ENCODE measurements at places on chromosomes 7 and 10. TPM values are rescaled to one million over a fixed set of nuclear protein-coding genes. Genes with fewer than 3 reads are reported as not detected.

Gene DTX2
- polyA plus RNA-seq: 37.5 TPM

Gene GSDME
- polyA plus RNA-seq: 3.4 TPM

Gene GJD4
- not detected for polyA plus RNA-seq

Gene IL6
- 0.95 TPM for polyA plus RNA-seq

Gene GCK
- polyA plus RNA-seq: 1.9 TPM

Gene LIPM
- polyA plus RNA-seq: not detected

Gene TWIST1
- 4.6 TPM for polyA plus RNA-seq

Gene TSPAN13
- 29.4 TPM for polyA plus RNA-seq

Gene LIPJ
- polyA plus RNA-seq: not detected

Gene SKAP2
- polyA plus RNA-seq: 10.0 TPM

Gene JAKMIP3
- not detected for polyA plus RNA-seq

Gene REPIN1
- polyA plus RNA-seq: 35.9 TPM

Gene NPSR1
- polyA plus RNA-seq: not detected

Gene VWA2
- 1.5 TPM for polyA plus RNA-seq

Gene CALHM2
- polyA plus RNA-seq: 12.7 TPM

Gene RFC2
- 24.0 TPM for polyA plus RNA-seq

Gene CADPS2
- 7.0 TPM for polyA plus RNA-seq

Gene INA
- polyA plus RNA-seq: 1.2 TPM

Gene GNAT3
- polyA plus RNA-seq: not detected

Gene TRIM56
- polyA plus RNA-seq: 9.8 TPM

Gene PROSER2
- polyA plus RNA-seq: 5.2 TPM

Gene CACUL1
- polyA plus RNA-seq: 5.3 TPM

Gene ZFAND2A
- polyA plus RNA-seq: 93.6 TPM

Gene ENTPD7
- 2.1 TPM for polyA plus RNA-seq

Gene LRIT2
- not detected for polyA plus RNA-seq

Gene FAM13C
- polyA plus RNA-seq: 2.5 TPM

Gene PRKG1
- polyA plus RNA-seq: 3.7 TPM

Gene SFMBT2
- polyA plus RNA-seq: 1.1 TPM

Gene ACBD5
- polyA plus RNA-seq: 6.2 TPM

Gene COL17A1
- 1.4 TPM for polyA plus RNA-seq

Gene LGI1
- 1.8 TPM for polyA plus RNA-seq

Gene PRF1
- polyA plus RNA-seq: 11.0 TPM

Gene RAPGEF5
- polyA plus RNA-seq: 1.5 TPM

Gene AOAH
- polyA plus RNA-seq: 1.6 TPM

Gene SPDYE6
- not detected for polyA plus RNA-seq

Gene FGF8
- not detected for polyA plus RNA-seq

Gene SAP25
- 4.7 TPM for polyA plus RNA-seq

Gene ENKUR
- polyA plus RNA-seq: not detected

Gene BEND7
- polyA plus RNA-seq: 9.6 TPM

Gene ADAP1
- polyA plus RNA-seq: 30.5 TPM

Gene ZNF467
- 9.4 TPM for polyA plus RNA-seq

Gene ZNF853
- 2.6 TPM for polyA plus RNA-seq

Gene MSMB
- polyA plus RNA-seq: 65.5 TPM

Gene GPNMB
- polyA plus RNA-seq: 27.8 TPM

Gene RP9
- polyA plus RNA-seq: 15.4 TPM

Gene STOX1
- polyA plus RNA-seq: 2.6 TPM

Gene TEX36
- not detected for polyA plus RNA-seq

Gene ZP3
- polyA plus RNA-seq: 1.3 TPM

Gene NFKB2
- polyA plus RNA-seq: 20.0 TPM

Gene SPAM1
- not detected for polyA plus RNA-seq

Gene EBLN1
- polyA plus RNA-seq: not detected
